ENCODE measurements at places on chromosomes 12 and 14. TPM values are rescaled to one million over a fixed set of nuclear protein-coding genes. Genes with fewer than 3 reads are reported as not detected.

Gene SIRT4
- 3.3 TPM for total RNA-seq

DNA sequence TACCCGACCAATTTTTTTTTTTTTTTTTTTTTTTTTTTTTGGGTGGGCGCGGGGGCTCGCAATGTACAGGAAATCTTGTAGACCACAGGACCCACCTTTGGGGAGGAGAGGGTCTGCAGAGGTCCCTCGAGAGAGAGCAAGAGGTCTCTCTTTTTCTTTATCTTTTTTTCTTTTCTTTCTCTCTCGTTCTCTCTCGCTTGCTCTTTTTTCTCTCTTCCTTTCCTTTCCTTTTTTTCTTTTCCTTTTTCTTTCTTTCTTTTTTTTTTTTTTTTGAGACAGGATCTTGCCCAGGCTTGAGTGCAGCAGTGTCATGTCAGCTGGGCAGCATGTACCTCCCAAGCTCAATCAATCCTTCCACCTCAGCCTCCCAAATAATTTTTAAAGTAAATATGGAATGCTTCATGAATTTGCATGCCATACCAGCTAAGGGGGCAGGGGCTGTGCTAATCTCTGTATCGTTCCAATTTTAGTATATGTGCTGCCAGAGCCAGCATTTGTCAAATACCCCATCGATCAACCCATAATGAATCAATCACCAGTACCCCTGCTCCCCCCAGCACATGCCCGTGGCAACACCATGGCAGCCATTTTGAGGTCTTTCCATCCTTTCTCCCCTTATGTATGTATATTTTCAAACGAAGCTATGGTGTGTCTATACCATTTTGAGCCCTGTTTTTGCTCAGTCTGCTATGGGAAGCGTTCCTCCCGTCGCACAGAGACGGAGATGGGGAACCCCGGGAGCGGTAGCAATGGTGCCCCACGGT lies 9.3 kb downstream of the PAPLN start:
- no peak for DNase-seq

Gene PEBP1
- 109 TPM for total RNA-seq

GRCh38 chr14:53027562-53027961 lies 76.7 kb upstream of the FERMT2 start:
- no peak for DNase-seq

GRCh38 chr14:53880761-53881160 lies 75.9 kb downstream of the BMP4 start:
- DNase-seq: no peak

DNA sequence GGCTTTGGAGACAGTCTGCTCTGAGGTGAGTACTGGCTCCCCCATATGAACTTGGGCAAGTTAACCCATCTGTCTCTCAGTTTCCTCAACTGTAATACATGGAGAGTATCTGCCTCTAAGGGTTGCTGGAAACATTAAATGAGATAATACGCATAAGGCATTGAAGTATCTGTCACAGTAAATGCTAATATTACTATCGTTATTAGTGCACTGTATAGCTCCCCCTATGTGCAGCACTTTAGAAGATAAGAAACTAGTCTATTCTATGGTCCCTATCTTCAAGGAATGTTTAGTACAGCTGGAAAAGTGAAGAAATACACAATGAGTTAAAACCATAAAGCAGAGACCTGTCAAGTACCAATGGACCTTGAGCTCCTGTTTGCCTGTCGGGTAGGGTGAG lies 51.7 kb upstream of the CFL2 start:
- DNase-seq: no peak

Gene CLEC4E
- 0.79 TPM for total RNA-seq

GRCh38 chr12:99111600-99111999 lies 466.5 kb downstream of the APAF1 start:
- no peak for DNase-seq

Gene TBX3
- 14.7 TPM for total RNA-seq

Gene ASPG
- 3.6 TPM for total RNA-seq

Gene TAS2R31
- 13.5 TPM for total RNA-seq

Gene KICS2
- total RNA-seq: 4.4 TPM

GRCh38 chr14:81200054-81200453 lies 20.7 kb downstream of the GTF2A1 start:
- DNase-seq: no peak

DNA sequence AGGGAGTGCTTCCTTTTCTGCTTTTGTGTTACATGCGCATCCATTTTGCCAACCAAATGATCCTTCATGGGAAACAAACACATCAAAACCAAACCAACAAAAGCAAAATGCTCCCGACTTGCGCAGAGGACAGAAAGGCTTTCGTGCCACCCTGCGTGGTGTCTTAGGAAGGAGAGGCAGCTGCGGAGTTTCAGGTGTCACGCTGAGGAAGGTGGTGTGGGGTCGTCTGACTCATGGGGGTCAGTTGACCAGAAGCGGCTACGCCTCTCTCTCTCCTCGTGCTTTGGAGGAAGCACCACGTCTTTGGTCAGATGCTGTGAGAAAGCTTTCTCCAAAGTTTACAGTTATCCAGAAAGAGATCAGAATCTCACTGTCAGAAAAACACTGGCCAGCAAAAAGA lies 7.9 kb downstream of the EMP1 start:
- DNase-seq: no peak

Gene EEF1AKMT3
- 8.9 TPM for total RNA-seq

- DNase-seq: no peak
Observed at GRCh38 chr14:56805992-56806727, 4.1 kb downstream of the OTX2 start.

Gene CD163L1
- total RNA-seq: 12.7 TPM

Gene TAS2R50
- 6.1 TPM for total RNA-seq

GRCh38 chr12:100043631-100044030 lies 58.9 kb upstream of the ANKS1B start:
- no peak for DNase-seq

DNA sequence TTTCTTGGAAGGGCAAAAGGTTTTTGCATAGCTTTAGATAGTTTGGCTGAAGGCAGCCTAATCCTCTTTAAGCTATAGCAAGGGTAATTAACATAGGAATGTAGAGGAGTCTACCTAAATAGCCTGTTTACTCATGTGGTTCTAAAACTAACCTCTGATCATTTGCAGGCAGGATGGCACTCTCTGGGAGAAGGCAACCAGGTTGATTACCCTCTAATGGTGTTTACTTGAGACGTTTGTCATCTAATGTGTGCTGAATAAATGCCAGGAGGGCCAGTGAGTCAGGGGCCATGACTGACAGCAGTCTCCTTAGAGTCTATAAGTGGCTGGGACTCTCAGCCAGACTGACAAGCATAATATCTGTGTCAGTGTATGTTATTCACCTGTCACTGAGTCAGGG lies 286.4 kb downstream of the PCNX1 start:
- no peak for DNase-seq

Gene PLBD1
- total RNA-seq: 18.1 TPM

DNA sequence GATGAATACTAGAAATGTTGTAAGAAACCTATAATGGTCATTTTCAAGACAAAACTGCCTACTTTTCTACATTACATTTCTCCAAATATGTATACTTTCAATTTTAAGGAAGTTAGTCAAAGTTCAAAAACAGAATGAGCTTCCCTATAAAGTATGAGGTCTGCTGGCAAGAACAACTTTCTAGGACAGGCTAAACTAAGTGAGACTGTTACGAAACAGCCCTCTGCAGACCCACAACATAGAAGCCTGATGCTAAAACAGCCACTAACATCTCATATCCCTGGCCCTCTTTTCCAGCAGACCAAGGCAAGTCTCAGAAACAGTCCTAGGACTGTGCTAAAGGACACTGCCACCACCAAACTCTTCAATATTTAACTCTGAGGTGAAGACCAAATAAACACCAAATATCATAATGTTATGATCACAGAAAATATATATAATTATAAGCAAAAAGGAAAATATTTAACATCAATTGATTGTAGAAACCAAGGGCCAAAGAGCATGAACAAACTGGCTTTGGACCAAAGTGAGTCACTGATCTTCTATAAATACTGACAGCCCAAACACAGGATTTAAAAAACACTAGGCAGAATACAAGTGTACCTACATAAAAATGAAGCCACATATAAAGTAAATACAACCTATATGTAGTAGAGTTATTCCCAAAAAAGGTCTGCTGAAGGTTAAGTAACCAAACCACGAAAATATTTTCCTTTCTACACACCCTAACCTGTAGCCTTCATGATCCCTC lies 27.7 kb downstream of the PPP4R3A start:
- DNase-seq: no peak

GRCh38 chr14:54709444-54709843 lies 142.5 kb downstream of the SAMD4A start:
- no peak for DNase-seq

GRCh38 chr12:1273051-1273450 lies 282.0 kb downstream of the ERC1 start:
- DNase-seq: no peak

DNA sequence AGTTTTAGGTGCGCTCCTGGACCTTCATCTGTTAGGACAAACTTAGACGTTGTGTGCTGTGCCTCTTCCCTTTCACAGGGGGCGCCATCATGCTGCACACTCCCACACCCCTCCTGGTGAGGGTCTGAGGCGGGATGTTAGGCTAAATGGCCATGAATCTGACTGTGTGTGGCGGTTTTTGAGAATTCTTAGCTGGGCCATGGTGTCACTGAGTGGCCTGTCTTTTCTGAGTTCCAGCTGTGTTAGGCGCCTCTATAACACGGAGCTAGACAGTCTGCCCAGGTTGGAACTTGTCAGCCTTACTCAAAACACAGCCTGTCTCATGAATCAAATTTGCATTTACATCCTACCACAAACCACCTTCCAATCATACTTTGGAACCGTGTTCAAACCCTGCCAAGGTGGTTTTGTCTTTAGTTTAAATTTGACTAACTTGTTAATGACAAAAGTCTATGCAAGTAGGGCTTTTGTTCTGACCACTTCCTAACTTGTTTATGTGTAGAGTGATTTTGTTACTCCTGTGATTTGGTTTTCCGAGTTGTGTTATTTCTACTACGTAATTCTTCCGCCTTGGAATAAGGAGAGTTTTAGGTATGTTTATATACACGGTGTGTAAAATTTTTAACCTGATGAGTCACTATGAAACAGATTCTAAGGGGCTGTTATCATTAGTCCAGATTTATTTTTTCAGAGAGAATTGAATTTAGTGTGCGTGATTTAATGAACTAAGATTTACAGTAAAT lies 19.6 kb downstream of the ACVR1B start:
- DNase-seq: no peak

DNA sequence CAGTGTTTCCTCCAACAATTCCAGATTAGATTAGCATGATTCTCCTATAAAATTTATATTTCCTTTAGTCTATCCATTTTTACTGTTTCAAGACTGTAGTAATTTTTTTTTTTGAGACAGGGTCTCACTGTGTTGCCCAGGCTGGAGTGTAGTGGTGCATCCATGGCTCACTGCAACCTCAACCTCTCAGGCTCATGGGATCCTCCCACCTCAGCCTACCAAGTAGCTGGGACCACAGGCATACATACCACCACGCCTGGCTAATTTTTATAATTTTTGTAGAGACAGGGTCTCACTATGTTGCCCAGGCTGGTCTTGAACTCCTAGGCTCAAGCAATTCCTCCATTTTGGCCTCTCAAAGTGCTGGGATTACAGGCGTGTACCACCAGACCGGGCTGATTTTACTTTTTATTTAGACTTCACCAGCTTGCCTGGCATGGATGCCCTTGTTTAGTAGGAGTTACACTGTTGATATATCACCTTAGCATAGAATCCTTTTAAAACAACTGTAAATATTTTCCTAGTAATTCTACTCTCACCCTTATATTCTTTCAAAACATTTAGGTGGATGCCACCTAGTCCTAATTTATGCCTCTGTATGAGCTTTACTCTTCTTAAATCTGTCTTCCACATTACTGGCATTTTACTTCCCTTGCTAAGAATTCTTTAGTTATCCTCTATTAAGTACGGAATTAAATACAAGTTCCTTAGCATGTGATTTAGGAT lies 55.8 kb upstream of the LIMA1 start:
- DNase-seq: no peak

DNA sequence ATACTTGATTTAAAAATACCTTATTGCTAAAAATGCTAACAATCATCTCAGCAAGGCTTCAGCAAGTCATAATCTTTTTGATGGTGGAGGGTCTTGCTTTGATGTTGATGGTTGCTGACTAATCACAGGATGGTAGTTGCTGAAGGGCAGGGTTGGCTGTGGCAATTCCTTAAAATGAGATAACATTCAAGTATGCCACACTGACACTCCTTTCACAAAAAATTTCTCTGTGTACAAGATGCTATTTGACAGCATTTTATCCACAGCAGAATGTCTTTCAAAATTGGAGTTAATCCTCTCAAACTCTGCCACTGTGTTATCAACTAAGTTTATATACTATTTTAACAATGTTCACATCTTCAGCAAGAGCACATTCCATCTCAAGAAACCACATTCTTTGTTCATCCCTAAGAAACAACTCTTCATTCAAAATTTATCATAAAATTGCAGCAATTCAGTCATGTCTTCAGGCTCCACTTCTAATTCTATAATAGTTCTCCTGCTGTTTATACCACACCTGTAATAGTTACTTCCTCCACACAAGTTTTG lies 16.1 kb downstream of the SCAF11 start:
- DNase-seq: no peak

DNA sequence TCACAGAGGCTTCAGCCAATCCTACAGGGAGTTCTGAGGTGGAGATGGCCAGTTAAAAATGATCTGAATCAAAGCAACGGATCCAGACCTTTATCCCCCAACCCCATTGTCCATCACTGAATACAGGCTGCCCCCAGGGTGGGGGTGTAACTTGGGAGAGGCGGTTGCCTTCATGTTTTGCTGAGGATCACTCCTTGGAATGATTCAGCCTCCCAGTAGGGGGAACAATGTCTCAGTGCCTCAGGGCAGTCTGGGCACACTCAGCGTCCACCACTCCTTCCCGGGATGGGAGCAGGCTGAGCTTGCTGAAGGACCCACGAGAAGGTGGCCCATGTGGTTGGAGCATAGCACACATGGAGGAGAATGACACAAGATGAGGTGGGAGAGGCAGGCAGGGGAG lies 60.2 kb downstream of the RFX4 start:
- no peak for DNase-seq

Gene NKX2-8
- total RNA-seq: not detected

Gene PROX2
- not detected for total RNA-seq

- no peak for DNase-seq
Observed at GRCh38 chr14:24377126-24377525, 9.1 kb downstream of the NFATC4 start.

DNA sequence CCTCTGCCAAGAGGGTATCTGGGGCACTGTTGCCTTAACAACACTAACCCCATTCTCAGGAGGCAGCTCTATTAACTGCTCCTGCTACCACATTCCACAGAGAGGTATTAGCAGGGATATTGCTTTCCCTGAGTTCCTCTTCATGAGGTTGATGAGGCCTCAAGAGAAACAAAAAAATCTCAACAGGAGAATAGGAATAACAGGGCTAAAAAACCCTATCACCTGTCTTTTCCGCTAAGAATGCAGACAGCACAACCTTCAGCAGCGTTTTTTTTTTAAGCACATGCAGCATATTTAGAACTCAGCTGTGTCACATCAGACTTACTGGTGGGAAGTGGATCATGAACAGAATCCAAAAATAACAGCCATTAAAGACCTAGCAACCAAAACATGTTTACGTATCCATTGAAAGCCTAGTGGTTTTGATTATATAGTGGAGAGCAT lies 29.2 kb downstream of the ATF7 start:
- DNase-seq: peak; percentile 80

- DNase-seq: no peak
Observed at GRCh38 chr12:90124289-90124688, 415.7 kb upstream of the ATP2B1 start.

All from skin of body (tissue), 3 donors.